Cardiac muscle cell (in vitro differentiated cells and primary cell): ENCODE measurements at places on chromosomes 2 and 18. TPM values are rescaled to one million over a fixed set of nuclear protein-coding genes. Genes with fewer than 3 reads are reported as not detected.

GRCh38 chr2:224345492-224345891, 56.4 kb downstream of the FAM124B start:
- no peaks in the 10 kb centered on the region for H3K4me1 ChIP-seq
- H3K4me3 ChIP-seq: no peak overlapping the region
- no peak for DNase-seq
- H3K27ac ChIP-seq: no peak overlapping the region
- H3K27me3 ChIP-seq: no peaks in the 10 kb centered on the region

GRCh38 chr2:39217192-39217550, 26.6 kb downstream of the CDKL4 start:
- H3K27me3 ChIP-seq: no peaks in the 10 kb centered on the region
- no peaks in the 10 kb centered on the region for H3K4me1 ChIP-seq
- H3K36me3 ChIP-seq: no peaks in the 10 kb centered on the region
- no peak overlapping the region for H3K27ac ChIP-seq

DNA sequence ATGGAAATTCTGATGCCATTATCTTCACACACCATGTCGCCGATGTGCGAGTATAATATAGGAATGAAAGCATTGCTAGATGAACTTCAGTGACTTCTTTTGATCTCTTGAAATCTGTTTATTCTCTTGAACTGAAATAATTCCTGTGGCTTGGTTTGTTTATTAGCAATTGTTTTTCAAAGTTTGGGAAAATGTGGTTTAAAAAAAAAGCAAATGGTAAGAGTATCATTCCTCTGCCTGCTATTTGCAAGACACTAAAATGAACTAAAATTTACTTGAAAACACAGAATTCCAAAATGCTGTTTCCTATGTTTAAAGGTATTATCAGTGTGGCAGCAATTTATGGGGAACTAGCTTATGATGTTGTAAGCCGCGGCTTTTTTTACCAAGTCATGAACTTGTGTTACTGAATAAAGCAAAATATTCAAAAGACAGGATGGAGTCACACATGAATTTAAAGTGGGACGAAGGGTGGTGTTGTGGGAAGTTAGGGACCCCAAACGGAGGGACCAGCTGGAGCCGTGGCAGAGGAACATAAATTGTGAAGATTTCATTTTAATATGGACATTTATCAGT, 96.4 kb downstream of the COLEC12 start:
- no peaks in the 10 kb centered on the region for H3K4me1 ChIP-seq
- no peaks in the 10 kb centered on the region for H3K27me3 ChIP-seq
- no peak overlapping the region for H3K27ac ChIP-seq
- H3K4me3 ChIP-seq: no peak overlapping the region
- no peaks in the 10 kb centered on the region for H3K36me3 ChIP-seq

DNA sequence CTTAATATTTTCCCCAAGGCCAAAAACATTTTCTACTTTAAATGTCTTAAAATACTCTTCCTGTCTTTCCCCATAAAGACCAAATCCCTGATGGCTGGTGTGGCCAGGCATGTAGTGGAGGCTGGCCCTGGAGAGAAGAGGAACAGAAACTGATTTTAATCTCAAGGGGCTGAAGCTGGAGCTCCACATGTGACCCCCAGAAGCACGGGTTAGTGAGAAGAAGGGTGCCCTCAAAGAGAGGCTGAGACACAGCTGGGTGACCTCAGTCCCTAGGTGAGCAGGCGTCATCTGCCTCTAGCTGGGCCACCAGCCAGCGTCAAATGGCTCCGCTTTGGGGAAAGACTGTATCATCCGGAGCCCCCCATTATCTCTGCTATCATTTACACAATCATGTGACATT, 19.3 kb upstream of the TMEM18 start:
- H3K27me3 ChIP-seq: no peaks in the 10 kb centered on the region
- H3K27ac ChIP-seq: no peak overlapping the region
- H3K36me3 ChIP-seq: no peaks in the 10 kb centered on the region
- H3K4me3 ChIP-seq: no peak overlapping the region
- DNase-seq: no peak
- H3K4me1 ChIP-seq: no peaks in the 10 kb centered on the region

DNA sequence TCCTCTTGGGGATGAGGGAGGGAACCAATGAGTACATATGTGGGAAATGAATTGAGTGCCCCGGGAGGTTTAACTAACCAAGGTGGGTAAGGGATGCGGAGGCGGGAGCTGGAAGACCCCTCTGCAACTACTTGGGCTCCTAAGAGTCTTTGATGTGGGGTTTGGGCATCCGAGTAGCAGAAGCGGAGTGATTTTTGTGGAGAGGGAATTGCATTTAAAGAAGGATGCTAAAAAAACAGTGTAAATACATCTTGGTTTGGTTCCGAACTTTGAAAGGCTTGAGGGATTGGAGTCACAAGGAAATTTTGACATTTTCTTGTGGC, 215.7 kb downstream of the MCFD2 start:
- H3K27me3 ChIP-seq: no peaks in the 10 kb centered on the region
- H3K36me3 ChIP-seq: no peaks in the 10 kb centered on the region
- DNase-seq: peak; percentile 39
- H3K4me3 ChIP-seq: peak overlapping the region; percentile 88
- peaks cover 18% of the 10 kb centered on the region for H3K4me1 ChIP-seq
- peak overlapping the region; percentile 92 for H3K27ac ChIP-seq

DNA sequence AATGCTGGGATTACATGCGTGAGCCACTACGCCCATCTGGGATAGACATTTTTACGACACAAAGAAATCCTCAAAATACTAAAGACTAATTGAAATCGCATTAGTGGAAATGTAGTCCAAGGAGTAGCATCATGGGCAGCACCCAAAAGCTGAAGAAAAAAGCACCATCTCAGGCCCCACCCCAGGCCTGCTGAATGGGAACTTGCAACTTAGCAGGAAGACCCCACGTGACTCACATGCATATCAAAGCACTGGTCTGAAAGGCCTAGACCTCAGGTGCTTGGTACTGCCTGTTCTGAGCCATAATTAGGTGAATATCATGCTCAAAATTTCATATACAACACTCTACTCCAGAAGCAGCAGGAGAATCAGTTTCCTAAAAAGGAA, 28.9 kb downstream of the SPRED2 start:
- H3K36me3 ChIP-seq: no peaks in the 10 kb centered on the region
- H3K4me1 ChIP-seq: peaks cover 21% of the 10 kb centered on the region
- H3K27ac ChIP-seq: no peak overlapping the region
- H3K27me3 ChIP-seq: no peaks in the 10 kb centered on the region
- no peak for DNase-seq

- DNase-seq: peak; percentile 67
- H3K4me3 ChIP-seq: no peak overlapping the region
- no peaks in the 10 kb centered on the region for H3K4me1 ChIP-seq
- H3K27me3 ChIP-seq: no peaks in the 10 kb centered on the region
These were observed 1.6 kb upstream of the PSTPIP2 start for GRCh38 chr18:46073474-46074331.

ASB3 gene
- polyA plus RNA-seq: 34.4 and 48.1 TPM in 2 replicates

TUBA3E gene
- 0.70 TPM in 1 of 2 replicates, not detected in the other for polyA plus RNA-seq

CIDEA gene
- not detected in 2 replicates for polyA plus RNA-seq

CPO gene
- polyA plus RNA-seq: 0.42 TPM in 1 of 2 replicates, not detected in the other

KCNS3 gene
- 3.7 and 9.0 TPM in 2 replicates for polyA plus RNA-seq
